ENCODE measurements at places on chromosomes 12 and 14.

GRCh38 chr12:71846322-71846940 lies 6.9 kb downstream of the TBC1D15 start:
- DNase-seq = no peak

- no peak for DNase-seq
Measured at GRCh38 chr12:77384941-77385340, 319.6 kb upstream of the E2F7 start.

DNA sequence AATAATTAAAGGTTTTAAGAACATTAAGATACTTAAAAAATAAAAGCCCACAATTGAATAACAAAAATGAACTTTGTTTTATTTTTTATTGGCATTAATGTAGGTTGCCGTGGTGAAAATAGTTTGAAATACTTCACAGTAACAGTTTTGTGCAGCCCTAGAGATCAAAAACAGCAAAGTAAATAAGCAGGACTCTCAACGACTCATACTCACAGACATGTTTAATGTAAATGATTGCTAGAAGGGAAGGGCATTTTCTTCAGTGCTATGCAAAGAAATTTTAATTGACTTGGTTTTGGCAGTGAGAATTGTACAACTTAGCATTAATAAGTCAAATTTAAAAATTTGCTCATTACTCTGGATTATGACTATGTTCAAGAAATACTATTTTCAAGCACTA lies 16.0 kb downstream of the TRMT5 start:
- no peak for DNase-seq

DNA sequence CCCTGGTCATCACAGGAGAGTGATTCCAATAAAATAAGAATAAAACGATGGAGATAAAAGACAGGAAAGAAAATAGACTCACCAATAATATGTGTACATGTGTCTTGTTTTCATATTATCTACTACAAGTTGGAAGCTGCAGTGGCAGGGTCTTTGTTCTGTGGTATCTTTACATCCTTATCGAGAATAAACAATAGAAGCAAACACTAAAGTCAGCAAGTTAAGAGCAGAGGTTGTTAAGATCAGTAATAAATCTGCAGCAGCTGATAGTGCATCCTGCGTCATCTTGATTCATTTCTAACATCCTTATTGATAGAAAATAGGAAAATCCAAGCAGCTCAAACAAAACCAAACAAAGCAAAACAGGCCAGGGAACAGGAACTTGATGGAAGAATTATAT lies 107.4 kb downstream of the RPS29 start:
- no peak for DNase-seq

GRCh38 chr12:104579718-104580495 lies 123.2 kb downstream of the CHST11 start:
- DNase-seq = no peak

GRCh38 chr12:103139876-103140275 lies 182.4 kb downstream of the ASCL1 start:
- no peak for DNase-seq

DNA sequence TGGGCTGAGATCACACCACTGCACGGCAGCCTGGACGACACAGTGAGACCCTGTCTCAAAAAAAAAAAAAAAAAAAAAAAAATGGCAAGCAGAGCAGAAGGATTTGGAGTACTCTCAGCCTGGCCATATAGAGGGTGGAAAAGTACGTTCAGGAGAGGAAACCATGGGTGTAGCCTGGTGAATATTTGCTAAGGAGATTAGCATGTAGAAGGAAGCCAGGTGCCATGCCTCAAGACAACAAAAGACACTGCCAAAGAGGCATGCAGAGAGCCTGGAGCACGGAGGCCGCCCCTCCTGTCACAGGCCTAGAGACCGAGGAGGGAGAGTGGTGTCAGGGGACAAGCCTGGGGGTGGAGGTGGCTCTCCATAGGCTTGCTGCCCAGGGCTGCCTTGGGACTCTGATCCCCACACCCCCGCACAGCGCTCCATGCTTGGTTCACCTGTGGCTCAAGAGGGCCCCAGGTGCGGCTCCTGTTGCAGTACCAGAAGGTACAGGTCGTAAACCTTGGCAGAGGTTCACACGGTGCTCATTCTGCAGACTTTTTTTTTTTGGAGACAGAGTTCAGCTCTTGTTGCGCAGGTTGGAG lies 27.9 kb upstream of the DEGS2 start:
- DNase-seq = no peak
